ENCODE measurements at places on chromosomes 12 and 14.

GRCh38 chr12:51994959-51995358 lies 11.8 kb upstream of the TAMALIN start:
- DNase-seq: no peak

DNA sequence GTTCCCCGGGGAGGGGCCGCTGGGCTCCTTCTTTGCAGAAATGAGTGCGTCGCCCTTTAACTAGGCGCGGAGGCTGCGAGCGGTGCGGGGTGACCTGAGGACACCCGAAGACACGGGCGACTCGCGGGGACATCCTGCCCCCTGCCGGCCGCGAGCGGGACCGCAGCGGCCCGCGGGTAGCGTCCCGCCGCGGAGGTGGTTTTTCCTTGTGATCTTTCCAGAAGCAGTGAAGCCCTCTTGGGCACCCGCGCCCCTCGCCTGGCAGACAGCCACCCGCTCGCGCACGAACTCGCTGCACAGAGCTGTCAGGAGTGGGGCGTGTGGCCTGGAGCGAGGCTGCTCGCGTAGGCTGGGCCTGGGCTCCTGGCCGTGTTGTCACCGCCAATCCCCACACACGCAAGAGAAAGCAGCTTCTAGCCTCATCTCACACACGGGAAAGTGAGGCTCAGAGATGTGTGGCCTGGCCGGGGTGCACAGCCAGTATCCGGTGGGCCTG lies 67.2 kb downstream of the DIO3 start:
- peak; percentile 86 for DNase-seq

- DNase-seq: no peak
Observed at GRCh38 chr14:20384321-20384720, 29.0 kb downstream of the TEP1 start.

DNA sequence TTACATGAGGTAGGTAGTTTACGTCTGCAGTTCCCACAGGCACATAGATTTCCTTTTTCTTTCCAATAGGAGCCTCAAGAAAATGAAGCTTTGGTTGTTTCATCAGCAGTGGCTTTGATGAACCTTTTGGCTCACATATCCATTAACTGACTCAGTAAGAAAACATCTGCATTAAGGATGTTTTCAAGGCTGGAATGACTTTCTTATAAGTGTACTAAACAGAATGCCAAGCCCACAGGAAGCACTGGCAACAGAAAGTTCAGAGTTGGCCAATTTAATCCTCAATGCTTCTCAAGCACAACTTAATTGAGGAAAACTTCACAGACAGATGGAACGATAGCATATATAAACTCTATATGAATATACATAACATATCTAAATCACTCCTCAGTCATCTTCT lies 63.5 kb downstream of the ST8SIA1 start:
- DNase-seq: no peak

GRCh38 chr14:56216626-56217379 lies 98.6 kb downstream of the PELI2 start:
- DNase-seq: peak; percentile 84

- no peak for DNase-seq
Observed at GRCh38 chr14:93970585-93970964, 5.8 kb downstream of the ASB2 start.

GRCh38 chr14:56733396-56733795 lies 76.9 kb downstream of the OTX2 start:
- DNase-seq: no peak

GRCh38 chr12:15811214-15812127 lies 22.3 kb upstream of the EPS8 start:
- no peak for DNase-seq

DNA sequence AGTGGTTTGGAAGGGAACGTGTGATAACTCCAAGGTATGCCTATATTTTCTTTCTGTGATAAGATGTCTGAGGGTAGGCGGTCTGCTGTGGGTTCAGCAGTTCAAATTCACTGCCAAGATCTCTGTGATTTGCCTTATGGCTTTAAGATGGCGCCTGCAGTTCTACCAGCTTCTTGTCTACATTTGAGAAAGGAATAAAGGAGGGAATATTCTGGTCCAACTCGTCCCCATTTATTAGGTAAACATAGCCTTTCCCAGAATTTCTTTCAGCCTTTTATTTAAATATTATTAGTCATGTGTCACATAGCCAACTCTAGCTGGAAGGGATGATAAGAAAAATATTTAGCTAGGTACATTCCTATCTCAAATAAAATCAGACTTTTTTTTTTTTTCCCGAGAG lies 48.8 kb downstream of the KCNJ8 start:
- no peak for DNase-seq

GRCh38 chr14:31205681-31206535 lies 1.7 kb downstream of the HECTD1 start:
- DNase-seq: no peak

- DNase-seq: no peak
Observed at GRCh38 chr12:19614601-19615383, 175.5 kb downstream of the AEBP2 start.

DNA sequence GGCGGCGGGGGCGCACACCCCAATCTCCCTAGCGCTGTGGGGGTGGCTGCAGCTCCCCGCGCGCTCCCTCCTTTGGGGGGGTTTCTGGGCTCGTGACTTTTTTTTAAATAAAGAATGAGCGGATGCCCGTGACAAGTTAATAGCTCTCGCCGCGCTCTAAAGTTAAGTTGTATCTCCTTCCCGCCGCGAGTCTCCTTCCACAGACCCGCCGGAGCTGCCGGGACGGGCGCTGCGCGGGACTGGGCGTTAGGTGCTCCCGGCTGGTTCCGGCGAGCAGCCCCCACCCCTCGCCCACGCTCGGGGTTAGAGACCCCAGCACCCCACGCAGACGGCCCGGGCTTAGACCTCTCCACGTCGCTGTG lies 82.6 kb upstream of the HMGA2 start:
- no peak for DNase-seq

DNA sequence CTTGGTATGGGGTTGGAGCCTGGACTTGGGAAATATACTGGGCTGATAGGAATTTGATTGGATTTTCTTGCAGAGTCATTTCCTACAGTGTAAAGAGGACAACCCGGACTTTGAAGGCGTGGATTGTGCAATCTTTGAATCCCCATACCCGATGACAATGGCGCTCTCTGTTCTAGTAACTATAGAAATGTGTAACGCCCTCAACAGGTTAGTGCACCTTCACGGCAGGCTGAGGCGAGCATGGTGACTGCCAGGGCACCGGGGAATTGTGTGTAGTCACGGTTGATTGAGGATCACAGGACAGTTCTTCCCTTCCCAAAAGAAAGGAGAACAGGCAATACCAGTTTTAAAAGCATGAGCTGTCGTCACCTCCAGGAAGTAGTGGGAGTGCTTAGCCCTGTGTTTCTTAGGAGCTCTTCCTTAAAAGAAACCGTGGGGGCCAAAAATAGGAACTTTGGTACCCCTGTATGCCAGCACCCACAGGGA lies 58.3 kb downstream of the ANAPC7 start:
- DNase-seq: no peak

- DNase-seq: no peak
Observed at GRCh38 chr12:118958520-118958919, 22.8 kb upstream of the SRRM4 start.

DNA sequence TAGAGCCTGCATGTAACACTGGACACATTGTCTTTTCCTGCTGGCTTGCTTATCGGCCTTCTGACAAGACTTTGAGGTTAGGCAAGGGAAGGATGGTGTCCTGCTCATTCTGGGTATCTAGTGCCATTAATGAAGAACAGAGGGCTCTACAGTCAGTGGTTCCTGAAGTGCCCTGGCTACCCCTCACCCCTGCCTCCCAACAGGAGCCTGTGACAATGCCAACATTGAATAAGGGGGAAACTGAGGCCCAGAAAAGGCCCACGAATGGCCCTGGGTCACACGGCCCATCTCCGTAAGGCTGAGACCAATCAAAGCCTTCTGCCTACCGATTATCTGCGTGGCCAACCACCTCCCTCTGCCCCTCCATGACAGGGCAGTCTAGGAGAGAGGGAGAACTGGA lies 2.1 kb downstream of the IFI27L2 start:
- DNase-seq: no peak

DNA sequence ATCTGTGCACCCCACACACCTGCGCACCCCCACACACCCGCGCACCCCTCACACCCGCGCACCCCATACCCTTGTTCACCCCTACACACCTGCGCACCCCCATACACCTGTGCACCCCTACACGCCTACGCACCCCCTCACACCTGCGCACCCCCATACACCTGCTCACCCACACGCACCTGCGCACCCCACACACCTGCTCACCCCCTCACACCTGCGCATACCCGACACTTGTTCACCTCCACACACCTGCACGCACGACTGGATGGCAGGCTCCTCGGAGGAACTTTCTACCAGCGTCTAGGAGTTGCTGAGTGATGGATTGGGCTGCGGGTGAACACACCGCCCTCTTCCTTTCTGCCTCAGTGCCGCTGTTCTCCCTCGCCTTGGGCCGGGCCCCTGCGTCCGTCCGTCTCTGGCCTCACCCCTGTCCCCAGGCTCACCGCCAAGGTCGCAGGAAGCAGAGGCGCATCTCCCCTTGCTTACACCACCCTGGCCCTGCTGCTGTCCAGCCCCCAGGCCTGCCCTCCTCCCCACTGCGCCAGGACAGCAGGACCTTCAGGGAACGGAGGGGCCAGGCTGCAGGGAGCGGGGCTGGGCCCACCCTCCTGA lies 20.7 kb upstream of the TMEM106C start:
- DNase-seq: no peak

- no peak for DNase-seq
Observed at GRCh38 chr14:38735005-38735404, 368.0 kb downstream of the SEC23A start.

- DNase-seq: no peak
Observed at GRCh38 chr12:15435597-15435996, 113.3 kb downstream of the PTPRO start.

GRCh38 chr12:11509326-11509725 lies 114.0 kb upstream of the PRB2 start:
- no peak for DNase-seq

DNA sequence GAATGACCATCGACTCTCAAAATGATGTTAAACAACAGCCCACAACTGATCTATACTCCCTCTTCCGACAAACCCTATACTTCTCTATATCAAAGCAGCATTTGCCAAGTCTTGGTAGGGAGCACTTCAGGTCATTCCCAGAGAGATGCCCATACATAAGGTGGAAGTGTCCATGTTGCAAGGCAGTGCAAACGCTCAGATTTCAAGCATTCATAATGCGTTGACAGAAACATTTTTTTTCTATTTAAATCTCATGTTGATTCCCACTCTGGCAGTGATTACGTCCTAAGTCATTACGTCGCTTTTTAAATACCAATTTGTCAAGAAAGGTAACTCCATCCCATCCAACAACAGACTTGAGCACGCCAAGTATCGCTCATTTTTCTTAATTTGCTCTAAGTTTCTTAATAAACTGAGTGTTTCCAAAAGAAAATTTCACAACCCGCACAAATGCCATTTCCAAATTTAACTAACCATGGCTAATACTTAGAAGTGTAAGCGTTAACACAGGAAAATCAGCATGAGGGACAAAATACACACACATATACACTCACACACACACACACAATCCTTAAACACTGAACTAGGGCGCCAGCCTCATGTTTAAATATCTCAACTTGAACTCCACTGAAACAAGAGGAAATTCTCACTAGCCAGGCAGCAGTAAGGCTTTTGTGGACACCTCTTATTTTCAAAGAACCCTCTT lies 1.1 kb downstream of the GXYLT1 start:
- DNase-seq: no peak

DNA sequence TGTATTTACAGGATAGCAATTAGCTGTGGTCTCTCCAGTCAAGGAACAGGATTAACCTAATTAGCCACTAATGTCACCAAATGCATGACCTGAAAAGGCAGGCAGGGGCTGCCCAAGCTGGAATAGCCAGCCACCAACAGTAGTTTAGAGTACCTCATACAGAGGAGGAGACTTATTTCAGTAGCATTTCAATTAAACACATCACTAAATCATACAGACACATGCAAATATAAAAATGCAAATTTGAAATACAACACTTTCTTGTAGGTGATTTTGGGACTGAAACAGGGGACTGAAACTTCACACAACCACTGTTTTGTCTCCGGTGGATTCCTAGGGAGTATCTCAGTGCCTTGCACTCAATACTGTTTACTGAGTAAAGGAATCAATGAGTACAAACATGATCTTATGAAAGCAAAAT lies 636 bp upstream of the IFNG-AS1 start:
- no peak for DNase-seq

DNA sequence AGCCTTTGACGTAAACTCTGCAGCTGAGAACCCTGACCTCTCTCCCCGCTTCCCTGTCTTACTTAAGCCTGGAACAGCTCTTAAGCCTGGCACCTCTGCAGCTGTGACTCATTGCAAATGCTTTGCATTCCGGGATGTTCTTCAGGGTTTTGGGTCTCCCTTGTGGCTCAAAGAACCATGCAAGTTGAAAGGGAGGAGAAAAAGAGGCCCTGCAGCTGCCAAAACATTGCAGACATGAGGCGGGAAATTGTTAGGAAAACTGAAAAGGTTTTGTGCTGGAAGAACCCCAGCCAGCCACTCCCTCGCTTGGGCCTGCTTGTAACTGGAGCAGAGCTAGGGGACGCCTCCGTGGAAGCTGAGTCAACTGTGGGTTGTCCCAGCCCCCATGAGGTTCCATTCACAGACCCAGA lies 60.2 kb upstream of the FERMT2 start:
- DNase-seq: peak; percentile 84

- no peak for DNase-seq
Observed at GRCh38 chr12:73935817-73936216, 601.8 kb upstream of the ATXN7L3B start.

- no peak for DNase-seq
Observed at GRCh38 chr12:41888285-41888684, 256.4 kb downstream of the GXYLT1 start.

DNA sequence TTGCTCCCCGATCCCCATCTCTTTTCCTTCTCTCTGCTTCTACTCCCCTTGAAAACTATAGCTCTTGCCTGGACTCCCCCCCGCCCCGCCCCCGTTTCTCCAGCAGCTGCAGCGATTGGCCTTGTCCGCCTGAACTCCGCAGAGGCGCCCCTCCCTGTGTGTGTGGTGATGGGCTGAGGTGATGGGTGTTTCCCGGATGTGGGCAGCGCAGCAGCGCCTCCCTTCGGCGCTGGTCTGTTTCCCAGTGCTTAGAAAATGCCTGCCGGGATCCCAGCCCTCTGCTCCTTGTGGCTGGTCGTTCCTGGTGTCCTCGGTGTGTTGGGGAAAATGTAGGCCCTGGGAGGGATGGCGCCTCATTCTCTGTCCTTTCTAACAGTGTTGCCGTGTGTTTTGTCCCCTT lies 43.3 kb downstream of the GALNT8 start:
- no peak for DNase-seq

DNA sequence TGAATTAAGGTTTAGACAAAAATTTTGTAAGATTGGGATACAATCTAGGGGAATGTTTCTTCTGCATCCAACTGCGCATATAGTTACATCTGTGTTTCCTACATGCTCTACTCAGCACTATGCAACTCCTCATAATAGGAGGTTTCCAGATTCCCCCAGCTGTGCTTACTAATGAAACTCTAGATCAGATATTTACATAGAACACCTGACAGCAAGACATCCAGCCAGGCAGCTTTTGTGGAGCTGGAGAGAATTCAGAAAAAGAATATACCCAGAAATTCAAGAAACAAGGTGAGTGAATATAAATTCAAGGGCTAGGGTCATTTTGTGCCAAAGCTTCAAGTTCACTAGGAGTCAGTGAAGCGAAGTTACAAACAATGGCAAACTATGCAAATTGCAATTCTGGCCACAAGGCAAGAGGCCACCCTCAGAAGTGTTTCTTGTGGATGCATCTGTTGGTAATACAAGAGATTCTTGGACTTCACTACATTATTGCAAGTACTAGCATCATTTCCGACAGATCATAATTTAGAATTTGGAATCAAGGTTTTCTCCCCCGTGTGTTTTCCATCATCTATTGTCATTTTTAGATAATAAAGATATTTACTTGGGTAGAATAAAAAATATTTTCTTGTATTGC lies 341.2 kb upstream of the NAV3 start:
- no peak for DNase-seq
